Foreskin keratinocyte (primary cell): ENCODE measurements at places on chromosomes 1 and 21.

- DNase-seq = peak; percentile 36
Measured at GRCh38 chr1:42690477-42691156, 8.4 kb downstream of the YBX1 start.

- DNase-seq = no peak
Measured at GRCh38 chr1:36653850-36654249, 171.1 kb upstream of the CSF3R start.

DNA sequence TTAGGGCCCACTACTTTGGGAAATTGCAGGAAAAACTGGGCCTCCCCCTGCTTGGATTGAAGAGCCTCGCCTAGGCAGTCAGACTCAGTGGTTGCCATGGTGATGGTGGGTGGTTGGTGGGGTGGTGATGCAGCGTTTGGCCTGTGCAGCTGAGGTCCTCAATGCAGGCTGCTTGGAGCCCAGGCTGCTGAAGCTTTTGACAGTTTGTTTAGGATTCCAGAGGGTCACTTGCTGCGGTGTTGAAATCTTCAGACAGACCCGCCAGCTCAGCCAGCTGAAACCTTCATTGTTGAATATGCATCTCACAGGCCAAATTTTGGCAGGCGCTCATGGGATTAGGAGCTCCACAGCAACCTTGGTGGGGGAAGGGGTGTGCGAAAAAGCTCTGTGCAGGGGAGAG, 67.9 kb downstream of the CACNA1E start:
- DNase-seq = no peak

DNA sequence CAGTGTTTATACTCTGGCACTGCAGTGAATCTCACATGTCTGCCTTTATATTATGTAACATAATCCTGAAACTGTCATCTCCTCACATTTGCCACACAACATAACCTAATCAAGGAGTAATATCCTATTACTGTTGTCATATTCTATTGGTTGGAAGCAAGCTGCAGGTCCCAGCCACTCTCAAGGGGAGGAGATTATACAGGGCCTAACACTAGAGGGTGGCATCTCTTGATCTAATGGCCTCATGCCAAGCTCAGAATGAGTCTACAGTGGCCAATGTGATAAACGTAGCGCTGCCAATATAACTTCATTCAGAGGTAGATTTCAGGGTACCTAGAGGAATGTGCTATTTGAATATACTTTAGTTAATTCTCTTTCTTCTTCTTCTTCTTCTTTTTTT, 166.8 kb downstream of the BACH1 start:
- no peak for DNase-seq

GRCh38 chr1:42917241-42917495, 41.5 kb downstream of the SLC2A1 start:
- DNase-seq = no peak

DNA sequence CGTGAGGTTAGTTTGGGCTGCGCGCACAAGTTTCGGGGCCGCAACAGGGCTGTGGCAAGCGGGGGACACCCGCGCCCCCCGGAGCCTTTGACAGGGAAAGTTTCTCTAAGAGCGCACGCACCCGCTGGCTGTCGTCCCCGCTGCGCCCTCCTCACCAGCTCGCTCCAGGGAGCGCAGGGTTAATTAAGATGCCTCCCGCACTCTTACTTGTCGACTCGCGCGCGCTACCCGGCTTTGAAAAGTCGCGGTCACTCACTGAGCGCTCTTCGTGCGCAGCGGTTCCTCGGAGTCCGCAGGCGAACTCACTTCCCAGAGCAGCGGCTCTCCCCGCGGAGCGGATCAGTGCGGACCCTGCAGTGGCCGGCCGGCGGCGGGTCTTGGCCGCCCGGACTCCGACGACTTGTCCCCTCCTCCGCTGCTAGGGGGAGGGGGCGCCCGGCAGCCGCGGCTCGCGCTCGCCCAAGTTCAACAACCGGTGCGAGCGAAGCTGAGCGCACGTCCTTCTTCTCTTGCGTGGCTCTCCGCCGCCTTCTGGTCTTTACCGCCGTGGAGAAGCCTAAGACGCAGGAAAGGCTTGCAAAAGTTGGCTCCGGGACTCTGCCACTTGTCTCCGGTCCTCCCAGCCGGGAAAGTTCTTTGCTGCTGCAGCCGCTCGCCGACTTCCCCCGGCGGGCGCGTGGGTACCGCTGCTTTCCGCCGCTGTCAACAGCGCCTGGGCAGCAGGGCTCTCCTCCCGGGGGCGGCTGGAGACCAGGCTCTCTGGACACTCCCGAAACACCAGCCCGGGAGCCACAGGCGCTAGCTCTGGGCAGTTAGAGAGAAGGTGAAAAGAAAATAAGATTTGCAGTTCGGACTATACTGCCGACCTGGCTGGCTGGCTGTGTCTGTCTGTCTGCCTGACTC, 506 bp downstream of the JUN start:
- peak; percentile 43 for DNase-seq

DNA sequence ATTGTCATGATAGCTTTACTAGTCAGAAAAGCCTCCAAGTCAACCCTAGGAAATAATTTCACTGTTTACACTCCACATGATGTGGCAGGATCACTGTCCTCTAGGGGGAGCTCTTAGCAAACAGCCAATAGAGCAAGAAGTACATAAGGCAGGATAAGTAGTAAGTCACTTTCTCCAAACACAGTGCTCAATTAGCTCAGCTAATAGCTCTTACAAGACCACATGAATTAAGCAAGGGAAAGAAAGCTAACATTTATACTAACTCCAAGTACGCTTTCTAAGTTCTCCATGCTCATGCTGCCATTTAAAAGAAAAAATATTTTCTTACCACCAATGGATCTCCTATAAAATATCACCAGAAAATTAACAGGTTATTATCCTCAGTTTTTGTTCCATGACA, 66.9 kb upstream of the LRIF1 start:
- DNase-seq = peak; percentile 42
